ENCODE measurements at places on chromosomes 3 and 15.

DNA sequence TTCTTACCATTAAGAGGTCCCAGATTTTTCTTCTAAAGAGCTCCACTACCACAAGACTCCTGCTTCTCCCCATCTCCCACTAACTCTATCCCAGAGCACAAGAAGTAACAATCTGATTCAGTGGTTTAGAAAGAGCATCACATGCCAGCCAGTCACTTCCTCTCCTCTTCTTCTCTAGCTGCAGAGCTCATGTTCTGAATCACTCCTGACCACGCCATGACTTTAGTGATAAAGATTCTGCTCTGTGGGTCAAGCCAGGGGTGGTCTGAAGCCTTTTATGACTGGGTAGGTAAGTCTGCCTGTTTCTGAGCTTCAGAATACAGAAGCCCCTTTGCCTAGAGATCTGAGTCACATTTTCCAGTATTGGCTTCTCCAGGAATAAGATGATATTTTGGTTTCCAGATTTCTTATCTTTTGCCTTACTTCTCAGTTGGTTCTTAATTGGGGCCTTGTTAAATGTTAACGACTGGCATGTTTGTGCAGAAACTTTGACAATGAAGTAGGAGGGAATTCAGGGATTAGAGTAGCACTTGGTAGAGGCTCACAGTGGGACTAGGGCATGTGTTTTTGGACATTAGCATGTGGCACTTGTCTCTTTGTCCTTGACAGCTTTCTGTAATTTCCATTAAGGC, 27.6 kb upstream of the ADAMTSL3 start:
- no peak for DNase-seq

GRCh38 chr15:50116477-50116876, 2.6 kb downstream of the ATP8B4 start:
- DNase-seq = no peak

GRCh38 chr3:56836276-56837163, 34.8 kb upstream of the ARHGEF3 start:
- no peak for DNase-seq

DNA sequence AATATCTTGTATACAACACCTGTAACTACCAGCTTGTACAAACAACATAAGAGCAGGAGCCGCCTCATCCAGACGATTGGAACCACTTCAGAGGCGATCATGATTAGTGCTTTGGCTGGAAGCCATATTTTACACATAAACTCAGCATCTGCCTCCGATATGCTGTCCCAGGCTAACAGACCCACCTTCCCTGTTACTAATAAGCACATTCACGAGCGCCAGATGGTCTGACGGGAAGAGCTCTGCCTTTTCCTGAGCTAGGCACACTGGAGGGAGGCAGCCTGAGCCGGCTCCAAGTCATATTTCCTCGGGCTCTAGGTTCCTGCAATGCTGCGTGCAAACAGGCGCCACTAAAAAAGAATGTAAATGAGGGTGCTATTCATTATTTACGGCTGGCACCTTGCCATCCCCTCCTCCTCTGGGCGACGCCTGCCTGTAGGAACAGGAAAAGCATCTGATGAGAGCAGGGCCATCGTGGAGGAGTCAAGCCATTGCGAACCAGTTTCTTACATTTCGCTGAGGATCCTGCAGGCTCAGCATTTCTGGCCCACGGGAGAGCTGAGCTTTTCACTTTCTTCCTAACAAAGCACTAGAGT, 98.2 kb downstream of the ANXA2 start:
- no peak for DNase-seq

- DNase-seq = no peak
Observed at GRCh38 chr3:128463771-128464170, 2.9 kb downstream of the DNAJB8 start.

DNA sequence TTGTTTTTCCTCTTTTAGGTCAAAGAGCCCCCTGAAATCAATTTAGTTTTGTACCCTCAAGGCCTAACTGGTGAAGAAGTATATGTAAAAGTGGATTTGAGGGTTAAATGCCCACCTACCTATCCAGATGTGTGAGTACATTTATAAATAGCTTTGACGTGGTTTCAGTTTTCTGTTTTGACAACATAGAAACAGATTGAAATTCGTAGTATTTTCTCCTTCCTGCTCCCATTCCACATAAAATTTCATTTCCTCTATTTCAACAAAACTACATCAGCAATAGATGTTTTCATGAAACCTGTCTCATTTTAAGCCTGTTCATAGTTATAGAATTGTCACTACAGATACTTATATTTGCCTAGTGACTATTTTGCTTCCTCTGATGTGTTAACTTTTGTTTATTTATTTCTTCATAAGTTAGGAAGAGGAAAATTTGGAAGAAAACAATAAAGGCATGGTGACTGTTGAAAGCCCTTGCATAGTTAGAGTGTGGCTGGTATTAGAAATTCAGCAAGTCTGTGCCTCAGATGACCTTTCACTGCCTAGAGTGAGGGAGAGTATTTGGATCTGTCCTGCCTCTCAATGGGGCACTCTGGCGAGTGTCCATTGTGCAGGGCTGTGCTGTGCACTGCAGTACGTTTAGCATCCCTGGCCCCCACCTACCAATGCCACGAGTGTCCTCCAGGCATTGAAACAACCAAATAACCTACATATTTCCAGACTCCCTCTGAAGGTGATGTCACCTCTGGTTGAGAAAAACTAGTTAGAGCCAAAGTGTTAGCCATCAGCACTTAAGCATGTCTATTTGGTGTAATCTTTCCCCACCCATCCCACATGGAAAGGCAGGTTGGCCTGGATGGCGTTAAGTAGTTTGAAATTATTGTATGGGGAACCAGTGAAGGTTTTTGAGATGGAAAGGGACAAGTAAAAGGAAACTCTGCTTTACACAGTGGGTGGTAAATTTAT, 5.9 kb downstream of the EIF2AK4 start:
- DNase-seq = no peak

DNA sequence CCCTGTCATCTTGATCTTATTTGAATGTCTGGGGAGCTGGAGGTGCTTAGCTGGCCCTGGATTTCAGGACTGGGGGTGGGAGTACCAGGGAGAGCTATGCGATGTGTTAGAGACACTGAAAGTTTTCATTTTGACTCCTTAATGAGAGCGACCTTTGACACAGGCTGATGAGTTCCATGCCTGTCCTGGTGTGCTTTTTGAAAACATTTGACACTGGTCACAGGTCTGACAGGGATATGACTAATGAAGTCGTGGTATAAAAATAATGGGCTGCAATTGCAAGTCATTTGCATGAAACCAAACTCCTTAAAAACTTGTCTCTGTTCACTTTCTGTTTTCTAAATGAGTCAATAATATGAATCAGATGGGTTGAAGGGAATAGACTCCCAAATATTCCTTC, 81.9 kb downstream of the MECOM start:
- DNase-seq = no peak

- no peak for DNase-seq
Observed at GRCh38 chr3:139517321-139518065, 22.0 kb downstream of the RBP1 start.

GRCh38 chr3:5194801-5195509, 7.4 kb downstream of the EDEM1 start:
- DNase-seq = no peak

DNA sequence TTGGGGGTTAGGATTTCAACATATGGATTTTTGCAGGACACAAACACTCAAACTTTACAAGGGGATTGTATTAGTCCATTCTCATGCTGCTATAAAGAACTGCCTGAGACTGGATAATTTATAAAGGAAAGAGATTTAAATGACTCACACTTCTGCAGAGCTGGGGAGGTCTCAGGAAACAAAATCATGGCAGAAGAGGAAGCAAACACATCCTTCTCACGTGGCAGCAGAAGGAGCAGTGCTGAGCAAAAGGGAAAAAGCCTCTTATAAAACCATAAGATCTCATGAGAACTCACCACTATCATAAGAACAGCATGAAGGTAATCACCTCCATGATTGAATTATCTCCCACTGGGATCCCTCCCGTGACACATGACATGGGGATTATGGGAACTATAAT, 1183.1 kb downstream of the ZPLD1 start:
- no peak for DNase-seq

- DNase-seq = no peak
Observed at GRCh38 chr15:93159930-93160329, 70.9 kb upstream of the RGMA start.

- no peak for DNase-seq
Observed at GRCh38 chr3:156676768-156677479, 2.5 kb downstream of the TIPARP start.

DNA sequence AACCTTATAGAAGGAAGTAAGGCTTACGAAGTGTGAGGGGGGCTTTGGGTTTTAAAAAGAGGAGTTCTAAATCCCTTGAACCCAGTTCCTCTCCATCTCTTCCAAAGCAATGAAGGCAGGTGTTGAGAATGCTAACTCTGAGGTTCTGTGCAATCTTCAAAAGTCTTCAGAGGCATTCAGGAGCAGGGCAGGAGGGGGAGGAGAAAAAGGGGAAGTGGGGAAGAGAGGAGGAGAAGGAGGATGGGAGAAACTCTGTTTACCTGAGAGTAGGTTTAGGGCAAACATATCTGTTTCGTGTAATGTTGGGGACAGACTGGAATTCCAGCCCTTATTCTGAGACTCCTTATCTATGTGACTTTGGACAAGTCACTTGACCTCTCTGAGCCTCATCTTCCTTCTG, 36.9 kb downstream of the FAM3D start:
- no peak for DNase-seq

Measured in GOT3 (cell line).